Amygdala (tissue), 56 donors: ENCODE measurements at places on chromosomes 4 and X.
A peak's percentile ranks its signal among the peaks of the same experiment; 100 is the strongest.

DNA sequence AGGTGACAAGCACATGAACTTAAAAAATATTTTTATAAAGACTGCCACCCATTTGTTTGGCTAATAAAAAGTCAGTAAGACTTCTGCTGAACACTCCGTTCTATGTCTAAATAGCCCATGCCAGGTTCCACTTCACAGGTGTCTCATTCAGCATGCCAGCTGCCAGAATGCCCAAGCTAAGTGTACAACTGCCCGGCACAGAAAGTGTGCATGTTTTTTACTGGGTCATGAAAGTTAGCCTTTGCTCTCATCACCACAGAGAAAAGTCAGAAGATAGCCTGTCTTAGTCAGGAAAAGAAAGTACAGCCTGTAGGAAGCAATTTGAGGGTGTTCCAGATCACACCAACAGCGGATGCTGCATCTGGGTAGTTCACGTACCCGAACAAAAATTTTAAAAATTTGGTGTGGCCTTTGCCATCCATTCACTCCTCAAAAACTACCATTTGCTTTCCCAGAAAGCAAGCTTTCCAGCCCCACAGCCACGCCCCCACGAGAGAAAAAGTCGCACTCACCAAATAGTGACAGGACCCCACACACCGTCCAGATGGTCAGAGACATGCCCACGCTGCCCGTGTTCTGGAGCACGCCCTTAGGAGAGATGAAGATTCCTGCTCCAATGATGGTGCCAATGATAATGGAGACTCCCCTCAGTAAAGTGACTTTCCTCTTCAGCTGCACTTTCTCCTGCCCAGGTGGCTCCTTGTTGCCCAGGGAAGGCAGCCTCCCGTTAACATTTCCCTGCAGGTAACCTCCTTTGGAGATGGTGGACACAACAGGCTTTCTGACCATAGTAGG is 671 bp downstream of the SLC7A11 start:
- DNase-seq: no peak

- DNase-seq: no peak
Observed at GRCh38 chrX:124931241-124931640, 388.4 kb upstream of the TEX13C start.

- DNase-seq: no peak
Observed at GRCh38 chr4:30776451-30776850, 56.3 kb downstream of the PCDH7 start.

GRCh38 chr4:40305328-40306170 is 29.6 kb upstream of the CHRNA9 start:
- DNase-seq: no peak

DNA sequence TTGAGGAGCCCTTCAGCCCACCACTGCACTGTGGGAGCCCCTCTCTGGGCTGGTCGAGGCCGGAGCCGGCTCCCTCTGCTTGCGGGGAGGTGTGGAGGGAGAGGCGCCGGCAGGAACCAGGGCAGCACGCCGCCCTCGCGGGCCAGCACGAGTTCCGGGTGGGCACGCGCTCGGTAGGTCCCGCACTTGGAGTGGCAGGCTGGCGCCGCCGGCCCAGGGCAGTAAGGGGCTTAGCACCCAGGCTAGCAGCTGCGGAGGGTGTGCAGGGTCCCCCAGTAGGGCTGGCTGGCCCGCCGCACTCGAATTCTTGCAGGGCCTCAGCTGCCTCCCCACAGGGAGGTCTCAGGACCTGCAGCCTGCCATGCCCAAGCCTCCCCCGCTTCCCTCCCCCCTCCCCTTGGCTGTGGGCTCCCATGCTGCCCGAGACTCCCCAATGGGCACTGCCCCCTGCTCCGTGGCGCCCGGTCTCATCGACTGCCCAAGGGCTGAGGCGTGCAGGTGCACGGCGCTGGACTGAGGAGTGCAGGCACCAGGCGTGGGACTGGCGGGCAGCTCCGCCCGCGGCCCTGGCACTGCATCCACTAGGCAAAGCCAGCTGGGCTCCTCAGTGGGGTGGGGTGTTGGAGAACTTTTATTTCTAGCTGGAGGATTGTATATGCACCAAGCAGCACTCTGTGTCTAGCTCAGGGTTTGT is 127.5 kb downstream of the DCK start:
- no peak for DNase-seq

GRCh38 chrX:20285511-20285910 is 18.8 kb upstream of the RPS6KA3 start:
- no peak for DNase-seq

DNA sequence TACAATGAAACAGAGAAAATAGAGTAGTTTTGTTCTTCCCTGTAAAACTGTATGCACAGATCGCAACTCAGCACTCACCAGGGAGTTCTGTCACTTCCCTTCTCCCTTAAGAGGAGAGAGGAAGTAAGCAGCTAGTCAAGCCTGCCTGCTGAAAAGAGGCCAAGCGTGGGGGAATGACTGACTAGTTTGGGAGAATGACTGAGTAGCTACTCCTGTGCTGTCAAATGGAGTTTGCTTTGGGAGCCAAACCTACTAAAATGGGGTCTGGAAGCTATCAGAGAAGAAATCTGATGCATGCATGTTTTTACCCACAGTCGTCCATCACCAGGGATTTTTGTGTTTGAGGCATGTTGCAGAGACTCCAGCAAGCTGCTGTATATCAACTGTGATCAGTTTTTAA is 54.6 kb upstream of the LHFPL1 start:
- DNase-seq: peak; percentile 0

DNA sequence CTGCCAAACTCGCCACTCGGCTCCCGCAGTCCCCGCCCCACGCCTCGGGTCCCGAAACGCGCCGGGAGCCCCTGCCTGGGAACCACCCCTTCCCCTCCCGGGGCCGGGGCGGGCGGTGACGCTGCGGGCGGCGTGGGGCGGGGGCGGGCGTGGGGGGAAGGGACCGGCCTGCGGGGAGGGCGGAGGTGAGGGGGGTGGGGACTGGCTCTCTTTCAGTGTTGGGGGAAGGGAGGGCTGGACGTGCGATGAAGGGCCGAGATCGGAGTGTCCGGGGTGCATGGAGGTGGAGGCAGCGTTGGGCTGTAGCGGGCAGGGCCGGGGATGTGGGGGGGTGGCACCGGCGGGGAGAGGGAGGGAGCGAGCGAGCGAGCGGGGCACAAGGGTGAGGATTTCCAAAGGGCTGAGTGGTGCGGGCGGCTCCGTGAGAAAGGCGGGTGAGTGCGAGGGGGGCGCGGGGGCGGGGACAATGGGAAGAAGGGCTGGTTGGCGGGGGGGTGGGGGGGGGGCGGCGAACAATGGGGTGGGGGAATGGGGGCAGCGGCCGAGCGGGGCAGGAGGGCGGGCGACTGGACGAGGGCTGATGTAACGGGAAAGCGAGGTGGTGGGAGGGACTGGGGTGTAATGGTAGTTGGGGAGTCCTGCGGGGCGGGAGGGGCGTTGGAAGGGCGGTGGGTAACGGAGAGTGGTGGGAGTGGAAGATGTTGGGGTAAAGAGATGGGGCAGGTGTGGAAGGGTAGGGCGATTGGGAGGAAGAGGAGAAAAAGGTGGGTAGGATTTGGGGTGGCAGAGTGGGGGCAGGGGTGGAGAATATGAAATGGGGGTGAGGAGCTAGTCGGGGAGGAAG is 578 bp downstream of the DCUN1D4 start:
- DNase-seq: peak; percentile 63

DNA sequence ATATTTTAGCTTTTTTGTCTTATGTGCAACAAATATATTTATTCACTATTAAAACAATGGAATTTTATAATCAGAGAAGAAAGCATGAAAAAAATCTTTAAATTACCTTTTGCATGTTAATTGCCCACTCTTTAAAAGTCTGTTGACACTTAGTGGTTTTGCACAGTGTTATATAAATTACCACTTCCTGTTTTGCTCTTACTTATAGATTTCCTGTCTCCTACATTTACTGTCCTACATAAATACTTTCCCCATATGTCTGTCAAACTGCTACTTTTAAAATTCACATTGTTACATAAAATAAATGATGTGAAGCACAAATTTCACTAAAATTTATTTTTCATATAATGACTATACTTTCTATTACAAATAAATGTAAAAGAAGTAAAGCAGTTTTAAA is 161.1 kb upstream of the NDST4 start:
- no peak for DNase-seq

DNA sequence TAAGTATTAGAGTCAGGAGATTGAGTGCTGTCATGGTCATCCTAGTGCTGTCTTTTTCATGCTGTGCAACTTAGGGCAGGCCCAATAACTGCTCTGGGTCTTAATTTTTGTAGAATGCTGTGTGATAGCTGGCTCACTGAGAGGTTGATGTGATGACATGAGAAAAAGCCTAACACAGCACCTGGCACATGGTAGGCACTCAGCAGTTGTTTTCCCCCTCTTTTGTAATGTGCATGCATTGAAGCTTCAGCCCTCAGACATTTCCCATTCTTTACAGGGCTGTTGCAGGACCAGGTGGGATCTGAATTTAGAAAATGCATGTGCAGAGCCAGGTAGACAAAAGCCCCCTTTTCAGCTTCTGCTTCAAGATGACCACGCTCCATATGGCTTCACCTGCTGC is 44.1 kb upstream of the SOX3 start:
- DNase-seq: no peak

- DNase-seq: no peak
Observed at GRCh38 chrX:1593286-1594271, 2.2 kb downstream of the AKAP17A start.

DNA sequence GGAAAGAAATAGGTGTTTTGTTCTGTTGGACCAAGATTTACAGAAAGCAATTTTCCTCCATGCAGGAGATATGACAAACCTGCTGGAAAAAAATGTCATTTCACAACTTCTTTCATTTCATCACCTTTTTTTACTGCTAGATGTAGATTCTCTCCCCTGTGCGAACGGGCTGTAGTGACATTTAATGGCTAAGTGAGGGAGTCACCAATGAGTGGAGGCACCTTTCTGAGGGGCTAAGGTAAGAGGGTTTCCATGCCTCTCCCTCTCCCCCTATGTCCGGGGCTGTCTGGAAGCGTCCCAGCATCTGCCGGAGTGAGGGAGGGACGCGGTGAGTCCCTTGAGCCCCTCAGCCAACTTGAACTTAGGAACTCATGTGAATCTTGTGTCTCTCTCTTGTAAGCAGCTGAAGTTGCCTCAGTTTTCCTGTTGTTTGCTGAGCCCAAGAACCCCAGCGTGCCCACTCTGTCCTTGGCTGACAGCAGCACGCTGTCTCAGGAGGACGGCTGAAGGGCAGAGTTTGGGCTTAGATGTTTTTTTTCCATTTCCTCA is 42.3 kb downstream of the DCTD start:
- DNase-seq: no peak

- no peak for DNase-seq
Observed at GRCh38 chr4:183499389-183499788, 5.5 kb upstream of the ING2 start.

GRCh38 chr4:104983615-104984179 is 163.0 kb upstream of the TET2 start:
- no peak for DNase-seq

DNA sequence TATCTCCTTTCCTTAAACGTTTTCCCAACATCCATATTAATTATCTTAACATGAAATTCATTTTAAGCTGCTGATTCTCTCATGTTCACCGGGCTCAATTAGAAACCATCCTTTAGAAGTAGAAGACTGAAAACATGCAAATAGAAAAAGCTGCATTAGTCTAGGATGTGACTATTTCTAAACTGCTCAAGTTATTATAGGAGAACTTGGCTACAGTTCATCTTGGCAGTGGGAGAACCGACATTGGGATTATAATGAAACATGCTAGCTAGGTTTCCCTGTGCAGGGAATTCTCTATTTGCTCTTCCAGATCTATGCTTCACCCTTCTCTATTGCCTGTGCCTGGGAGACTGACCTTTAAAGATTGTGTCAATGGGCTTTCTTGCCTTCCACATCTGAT is 151.0 kb upstream of the PPARGC1A start:
- no peak for DNase-seq

DNA sequence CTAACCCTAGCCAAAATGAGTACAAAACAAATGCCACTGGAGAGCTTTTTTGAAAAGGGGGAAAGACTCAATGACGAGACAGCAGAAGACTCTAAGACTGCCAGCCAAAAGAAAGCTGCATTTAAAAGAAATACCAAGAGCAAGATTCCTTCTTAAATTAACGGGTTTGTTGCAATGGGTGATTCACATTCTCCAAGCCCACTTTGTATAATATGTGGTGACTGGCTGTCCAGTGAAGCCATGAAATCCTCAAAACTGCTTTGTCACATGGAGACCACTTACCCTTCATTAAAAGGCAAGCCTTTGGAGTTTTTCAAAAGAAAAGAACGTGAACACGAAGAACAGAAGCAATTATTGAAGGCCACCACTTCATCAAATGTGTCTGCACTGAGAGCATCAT is 68.2 kb downstream of the MRPL1 start:
- no peak for DNase-seq

DNA sequence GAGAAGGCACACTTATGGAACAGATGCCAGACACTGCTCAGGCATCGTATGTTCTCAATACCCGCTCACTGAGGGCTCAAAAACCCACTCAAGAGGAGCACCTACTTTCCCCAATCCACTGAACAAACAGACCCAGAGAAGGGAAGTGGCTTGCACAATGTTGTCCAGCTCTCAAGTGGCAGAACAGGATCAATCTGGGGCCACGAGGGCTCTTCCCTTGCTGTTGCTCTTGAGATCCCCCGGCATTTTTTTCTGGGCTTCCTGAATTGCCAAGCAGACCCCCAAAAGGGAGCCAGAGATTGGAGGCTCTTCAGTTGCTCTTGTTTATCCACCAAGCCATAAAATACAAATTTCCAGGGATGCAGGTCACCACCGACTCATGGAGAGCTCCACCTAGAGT is 35.7 kb downstream of the IDS start:
- DNase-seq: no peak

DNA sequence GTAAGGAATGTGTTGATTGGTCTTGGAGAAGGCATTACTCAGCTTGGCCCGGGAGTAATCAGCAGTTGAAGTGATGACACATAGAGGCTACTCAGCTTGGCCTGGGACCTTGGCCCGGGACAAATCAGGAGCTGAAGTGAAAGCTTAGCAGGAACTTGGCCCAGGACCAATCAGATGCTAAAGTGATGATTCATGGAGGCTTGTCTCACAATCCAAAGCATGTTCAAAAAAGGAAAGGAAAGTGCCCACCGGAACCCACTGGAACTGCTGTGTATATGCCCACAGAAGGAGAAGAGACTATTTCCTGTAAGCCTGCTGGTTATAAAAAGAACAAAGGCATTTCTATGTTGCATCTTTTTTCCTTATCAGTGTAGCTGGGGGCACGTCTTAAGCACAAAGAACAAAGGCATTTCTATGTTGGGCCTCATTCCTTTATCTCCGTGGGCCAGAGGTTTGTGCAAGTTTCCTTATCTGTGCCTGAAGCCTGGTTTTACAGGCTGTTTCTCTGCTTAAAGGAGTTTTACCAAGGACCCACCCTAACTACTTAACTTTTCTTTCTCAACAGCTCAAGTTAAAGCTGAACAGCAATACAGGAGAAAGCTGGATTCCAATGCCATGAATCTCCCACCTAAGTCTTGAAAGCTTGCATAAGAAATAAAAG is 1176.7 kb downstream of the NLGN4X start:
- DNase-seq: peak; percentile 11
